Keratinocyte (primary cell): ENCODE measurements at places on chromosomes 5 and 9.

DNA sequence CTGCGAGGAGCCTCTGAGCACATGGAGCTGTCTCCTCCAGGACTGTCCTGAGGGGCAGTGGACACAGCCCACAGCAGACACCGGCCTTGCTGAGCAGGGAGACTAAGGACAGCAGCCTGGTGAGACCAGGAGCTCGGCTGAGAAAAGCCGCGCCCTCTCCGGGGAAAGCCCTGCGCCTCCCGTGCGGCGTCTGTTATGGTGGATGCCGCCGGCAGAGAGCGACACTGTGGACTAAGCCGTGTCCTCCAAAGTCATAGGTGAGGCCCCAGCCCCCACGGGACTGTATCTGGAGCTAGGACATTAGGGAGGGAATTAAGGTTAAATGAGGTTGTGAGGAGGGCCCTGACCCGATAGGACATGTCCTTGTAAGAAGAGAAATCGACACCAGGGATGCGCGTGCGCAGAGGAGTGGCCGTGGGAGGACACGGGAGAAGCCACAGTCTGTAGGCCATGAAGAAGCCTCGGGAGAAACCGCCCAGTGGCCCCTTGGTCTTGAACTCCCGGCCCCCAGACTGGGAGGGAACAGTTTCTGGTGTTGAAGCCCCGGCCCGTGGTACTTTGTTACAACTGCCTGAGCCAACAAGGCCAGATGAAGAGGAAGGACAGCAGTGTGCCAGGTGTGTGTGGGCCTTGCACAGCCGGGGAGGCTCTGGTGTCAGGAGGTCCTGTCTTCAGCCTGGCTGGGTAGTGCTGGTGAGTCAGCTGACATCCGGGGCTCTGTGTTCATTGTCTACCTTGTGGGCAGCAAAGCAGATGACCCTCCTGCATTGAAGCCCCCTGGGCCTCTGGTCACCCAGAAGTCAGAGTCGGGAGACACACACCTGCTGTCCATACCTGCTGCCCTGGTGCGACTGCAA, 22.1 kb downstream of the MRPL36 start:
- DNase-seq: no peak

- no peak for DNase-seq
Measured at GRCh38 chr9:14186096-14186495, 127.8 kb downstream of the NFIB start.

- DNase-seq: no peak
Measured at GRCh38 chr9:93306081-93306480, 122.1 kb downstream of the WNK2 start.

DNA sequence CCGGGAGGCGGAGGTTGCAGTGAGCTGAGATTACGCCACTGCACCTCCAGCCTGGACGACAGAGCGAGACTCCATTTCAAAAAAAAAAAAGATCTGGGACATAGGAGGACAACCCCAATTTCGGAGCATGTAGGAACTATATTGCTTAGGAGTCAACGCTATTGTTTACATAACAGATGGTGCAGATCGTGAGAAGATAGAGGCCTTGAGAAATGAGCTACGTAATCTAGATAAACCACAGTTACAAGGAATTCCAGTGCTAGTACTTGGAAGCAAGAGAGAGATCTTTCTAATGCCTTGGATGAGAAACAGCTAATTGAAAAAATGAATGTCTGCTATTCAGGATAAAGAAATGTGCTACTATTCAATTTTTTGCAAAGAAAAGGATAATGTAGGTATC, 20.3 kb downstream of the TBC1D2 start:
- no peak for DNase-seq

- no peak for DNase-seq
Measured at GRCh38 chr5:126917918-126918614, 112.3 kb downstream of the MARCHF3 start.

DNA sequence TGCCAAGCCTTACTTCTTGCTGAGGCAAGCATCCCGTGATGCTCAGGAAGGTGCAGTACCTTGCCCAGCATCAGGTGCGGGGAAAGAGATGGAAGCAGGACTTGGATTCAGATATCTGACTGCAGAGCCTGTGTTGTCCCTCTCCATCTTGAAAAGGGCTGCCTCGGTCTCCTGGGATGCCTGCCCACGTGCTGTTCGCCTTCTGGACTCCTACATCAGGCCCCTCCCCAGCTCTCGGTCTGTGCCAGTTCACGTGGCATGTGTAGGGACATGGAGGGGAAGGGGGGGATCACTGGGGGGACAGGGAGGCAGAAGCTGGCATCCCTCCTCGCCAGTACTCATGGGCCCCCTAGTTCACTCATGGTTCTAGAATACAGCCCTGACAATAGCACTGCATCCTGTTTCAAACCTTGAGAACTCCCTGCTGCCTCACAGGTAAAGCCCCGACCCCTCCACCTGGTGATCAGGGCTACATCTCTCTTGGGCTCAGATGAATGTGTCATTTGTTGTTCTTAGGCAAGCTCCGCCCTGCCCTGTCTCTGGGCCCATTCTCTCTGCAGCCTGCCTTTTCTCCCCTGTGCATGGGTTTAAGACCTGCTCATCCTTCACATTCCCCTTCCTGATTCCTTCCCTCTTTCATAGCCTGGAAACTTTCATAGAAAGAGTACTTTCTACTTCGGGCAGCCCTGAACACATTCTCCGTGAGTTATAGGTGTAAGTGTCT, 38.9 kb upstream of the SLC25A51 start:
- no peak for DNase-seq
